Activated CD4-positive, alpha-beta T cell treated with anti-CD3 and anti-CD28 coated beads, Interleukin-2, amount 50 U/mL, for 16 hours (primary cell): ENCODE measurements at places on chromosomes 2 and 18.
A peak's percentile ranks its signal among the peaks of the same experiment; 100 is the strongest.

- DNase-seq: no peak
These were observed 144.1 kb downstream of the SOCS6 start for GRCh38 chr18:70432804-70433400.

DNA sequence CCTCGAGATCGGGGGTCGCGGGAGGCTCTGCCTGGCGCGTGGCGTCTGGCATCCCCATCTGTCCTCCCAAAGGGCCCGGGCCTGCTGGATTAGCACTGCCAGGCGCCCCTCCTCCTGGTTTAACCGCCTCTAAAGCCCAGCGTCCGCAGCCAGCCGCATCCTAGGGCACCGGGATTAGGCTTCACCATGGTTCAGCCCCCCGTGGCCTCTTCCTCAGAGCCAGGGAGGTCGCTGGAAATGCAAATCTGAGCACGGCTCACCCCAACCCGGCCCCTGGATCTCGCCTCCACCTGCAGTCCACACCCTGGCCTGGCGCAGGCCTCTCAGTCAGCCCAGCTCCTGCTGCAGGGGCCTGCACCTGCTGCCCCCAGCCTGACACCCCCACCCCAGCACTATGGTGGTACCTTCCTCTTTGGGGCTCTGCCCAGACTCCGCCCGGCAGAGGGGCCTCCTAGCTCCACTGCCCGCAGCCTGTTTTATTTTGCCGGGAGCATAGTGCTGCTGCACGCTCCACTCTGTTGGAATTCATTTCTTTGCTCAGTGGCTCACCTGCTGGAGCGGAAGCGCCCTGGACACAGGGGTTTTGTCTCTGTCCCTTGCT lies 13.2 kb downstream of the PRELID3A start:
- no peak for DNase-seq

GRCh38 chr18:26293982-26294381 lies 67.7 kb downstream of the TAF4B start:
- no peak for DNase-seq

GRCh38 chr2:37869771-37870170 lies 55.3 kb upstream of the RMDN2 start:
- DNase-seq: no peak

- no peak for DNase-seq
These were observed 52.1 kb downstream of the SPRED2 start for GRCh38 chr2:65380255-65380654.

DNA sequence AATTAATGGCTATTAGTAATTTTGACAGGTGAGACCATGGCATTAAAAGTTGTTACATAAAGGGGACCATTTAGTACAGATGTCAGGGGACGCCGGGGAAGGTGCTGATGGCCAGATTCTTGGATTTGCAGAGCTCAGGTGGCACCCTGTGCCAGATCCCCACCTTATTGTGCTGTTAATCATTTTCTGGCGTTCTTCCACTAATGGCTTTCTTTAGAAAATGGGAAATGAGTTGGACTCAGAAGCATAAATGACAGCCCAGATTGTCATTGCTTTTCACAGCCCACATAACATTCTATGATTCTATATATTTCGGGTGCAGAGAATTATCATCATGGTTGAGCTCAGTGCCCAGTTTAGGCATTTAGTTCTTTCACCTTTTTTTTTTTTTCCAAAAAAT lies 257.2 kb upstream of the TCF4 start:
- no peak for DNase-seq

DNA sequence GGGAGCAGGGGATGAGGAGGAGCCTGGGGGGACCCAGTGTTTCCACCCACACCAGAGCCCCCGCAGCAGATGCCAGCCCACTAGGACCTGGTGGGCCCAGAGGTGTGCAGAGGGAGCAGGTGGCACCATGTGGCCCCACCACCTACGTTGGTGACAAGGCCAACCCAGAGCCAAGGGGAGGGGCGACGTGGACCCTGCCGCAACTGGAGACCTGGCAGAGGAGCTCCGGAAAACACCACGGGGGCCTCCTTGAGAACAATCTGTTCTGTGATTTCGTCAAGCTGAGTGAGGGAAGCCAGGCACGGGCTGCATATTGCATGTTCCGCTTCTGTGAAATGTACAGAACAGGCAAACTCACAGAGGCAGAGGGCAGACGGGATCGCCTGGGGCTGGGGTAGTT lies 49.1 kb upstream of the GPC1 start:
- DNase-seq: no peak

DNA sequence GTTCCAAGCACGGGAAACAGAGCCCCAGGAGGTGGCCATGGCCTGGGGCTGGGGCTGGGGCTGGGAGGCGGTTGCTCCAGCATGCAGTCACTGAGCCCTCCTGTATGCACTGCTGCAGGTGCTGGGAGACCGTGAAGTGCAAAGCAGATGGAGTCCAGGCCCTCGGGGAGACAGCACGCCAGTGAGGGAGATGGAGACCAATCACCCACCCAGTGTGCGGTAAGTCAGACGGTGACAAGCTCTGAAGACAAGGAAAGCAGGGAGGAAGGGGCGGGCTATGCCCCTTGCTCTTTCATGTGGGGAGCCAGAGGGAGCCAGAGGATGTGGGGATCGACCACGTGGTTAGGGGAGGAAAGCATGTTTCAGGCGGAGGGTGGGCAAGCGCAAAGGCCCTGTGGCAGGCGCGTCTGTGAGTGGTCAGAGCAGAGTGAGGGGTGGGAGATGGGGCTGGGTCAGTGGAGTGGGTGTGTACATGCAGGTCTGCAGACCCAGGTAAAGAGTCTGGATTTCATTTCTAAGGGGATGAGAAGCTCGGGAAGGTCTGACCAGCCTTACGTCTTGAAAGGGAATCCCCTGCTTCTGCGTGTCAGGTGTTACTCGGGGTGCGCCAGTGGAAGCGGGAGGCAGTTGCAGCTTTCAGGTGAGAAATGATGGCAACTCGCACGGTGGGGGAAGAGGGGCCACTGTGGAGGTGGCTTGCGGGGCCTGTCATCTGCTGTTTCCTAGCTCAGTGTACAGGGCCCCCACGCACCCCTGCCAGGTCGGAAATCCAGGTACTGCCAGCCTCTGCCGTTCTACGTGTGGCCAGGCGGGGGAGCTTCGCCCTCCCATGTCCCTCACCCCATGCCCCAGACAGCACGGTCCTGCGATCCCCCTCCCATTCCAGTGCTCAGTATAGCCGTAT lies 19.4 kb downstream of the RRM2 start:
- no peak for DNase-seq

DNA sequence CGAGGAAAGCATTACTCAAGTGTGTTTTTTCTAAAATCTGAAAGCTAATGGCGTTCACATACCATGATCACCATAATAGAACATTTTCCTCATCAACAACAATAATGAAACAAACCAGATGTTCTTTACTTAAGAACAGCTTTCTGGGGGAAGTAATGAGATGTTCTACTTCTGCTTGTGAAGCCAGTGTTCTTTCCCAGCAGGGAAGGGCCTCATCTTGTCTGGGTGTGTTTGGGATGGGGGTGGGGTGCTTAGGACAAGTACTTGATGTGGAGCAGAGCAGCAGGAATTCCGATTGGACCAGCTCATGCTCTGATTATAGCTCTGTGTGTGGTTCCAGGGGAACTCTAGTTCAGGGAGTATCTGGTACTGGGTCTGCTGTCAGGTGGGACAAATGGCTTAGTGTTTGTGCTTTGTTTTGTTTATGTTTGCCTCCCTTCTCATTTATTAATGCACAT lies 163.0 kb upstream of the NOSTRIN start:
- no peak for DNase-seq

DNA sequence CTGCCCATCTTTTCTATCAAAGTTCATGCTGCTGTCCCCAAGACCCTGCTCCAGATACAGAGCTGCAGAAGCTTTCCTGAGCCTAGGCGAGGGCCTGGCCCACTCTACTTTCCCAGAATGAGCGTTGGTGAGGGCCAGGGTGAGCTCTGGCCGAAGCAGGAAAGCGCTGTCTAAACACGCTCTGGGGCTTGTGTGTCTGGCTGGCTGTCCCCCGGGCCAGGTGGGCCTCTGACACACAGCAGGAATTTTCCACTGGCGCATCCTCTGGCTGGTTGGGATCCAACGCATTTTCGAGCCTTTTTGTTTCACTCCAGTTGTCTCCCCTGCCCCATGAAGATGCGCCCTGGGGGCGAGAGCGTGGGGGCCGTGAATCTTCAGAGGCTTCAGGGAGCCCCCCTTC lies 17.8 kb upstream of the KCNK3 start:
- no peak for DNase-seq

GRCh38 chr2:45860136-45861121 lies 209.0 kb downstream of the PRKCE start:
- peak; percentile 42 for DNase-seq

GRCh38 chr2:49973917-49974368 lies 819.6 kb upstream of the FSHR start:
- peak; percentile 35 for DNase-seq

DNA sequence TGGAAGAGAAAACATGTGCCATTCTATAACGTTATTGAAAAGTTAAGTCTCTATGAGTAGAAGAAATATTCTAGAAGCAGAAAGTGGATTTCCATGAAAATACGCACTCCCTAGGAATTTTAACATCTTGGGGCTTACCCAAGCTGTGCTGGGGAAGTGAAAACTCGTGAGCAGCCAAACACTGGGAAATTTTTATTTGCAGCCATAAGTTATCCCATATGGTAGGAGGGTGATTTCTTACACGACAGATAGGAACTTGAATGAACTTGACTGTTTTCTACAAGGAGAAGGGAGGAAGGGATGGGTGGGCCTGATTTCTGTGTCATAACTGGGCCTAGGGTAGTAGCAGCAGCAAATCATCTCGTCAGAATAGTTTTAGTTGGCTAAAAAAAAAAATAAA lies 272.6 kb downstream of the ETAA1 start:
- no peak for DNase-seq

DNA sequence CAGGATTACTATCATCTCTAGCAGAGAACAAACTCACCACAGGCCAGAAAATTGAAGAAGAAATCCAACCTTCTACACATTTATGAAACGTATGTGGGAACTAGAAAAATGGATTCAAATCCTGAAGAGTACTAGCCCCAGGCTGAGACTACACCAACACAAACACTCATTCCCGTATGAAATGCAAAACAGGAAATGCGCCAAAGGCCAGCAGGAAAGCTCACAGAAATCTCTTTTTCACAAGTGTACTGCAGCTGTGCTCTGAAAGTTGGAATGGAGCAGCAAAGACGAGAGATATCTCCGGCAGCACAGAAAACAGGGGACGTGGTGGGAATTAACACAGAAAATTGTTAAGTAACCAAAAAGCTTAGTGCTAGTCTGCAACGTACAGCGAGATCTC lies 913.5 kb downstream of the TDRD15 start:
- DNase-seq: no peak

- DNase-seq: no peak
These were observed 105.0 kb downstream of the ACKR3 start for GRCh38 chr2:236674646-236675045.

- DNase-seq: no peak
These were observed 109.7 kb downstream of the TMEM18 start for GRCh38 chr2:567496-567864.

DNA sequence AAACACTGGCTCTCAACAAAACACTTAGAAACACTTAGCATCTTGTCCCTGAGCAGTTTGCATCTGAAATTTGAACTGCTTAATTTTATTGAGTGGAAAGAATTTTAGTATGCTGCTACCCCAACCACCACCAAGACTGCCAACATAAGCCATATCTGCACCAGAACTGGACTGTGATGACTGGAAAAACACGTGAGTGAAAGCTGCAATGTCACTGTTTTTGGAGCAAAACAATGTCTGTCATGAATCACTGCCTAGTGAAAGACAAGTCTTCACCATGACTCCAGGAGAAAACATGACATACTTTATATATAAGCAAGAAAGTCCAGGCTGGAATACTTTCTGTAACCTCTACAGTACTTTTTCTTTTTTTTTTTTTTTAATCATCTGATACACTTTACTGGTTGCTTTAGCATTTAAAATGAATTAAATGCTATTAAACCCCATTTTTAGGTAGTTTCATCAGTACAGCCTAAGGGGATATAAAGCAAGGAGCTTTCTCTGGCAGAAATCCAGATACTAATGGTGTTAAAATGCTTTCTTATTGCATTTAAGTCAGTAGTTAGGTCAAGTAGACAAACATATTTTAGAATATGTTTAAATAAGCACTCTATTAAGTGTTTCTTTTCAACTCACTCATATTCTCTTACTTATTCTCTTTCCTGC lies 2129.4 kb upstream of the PIK3C3 start:
- DNase-seq: no peak

DNA sequence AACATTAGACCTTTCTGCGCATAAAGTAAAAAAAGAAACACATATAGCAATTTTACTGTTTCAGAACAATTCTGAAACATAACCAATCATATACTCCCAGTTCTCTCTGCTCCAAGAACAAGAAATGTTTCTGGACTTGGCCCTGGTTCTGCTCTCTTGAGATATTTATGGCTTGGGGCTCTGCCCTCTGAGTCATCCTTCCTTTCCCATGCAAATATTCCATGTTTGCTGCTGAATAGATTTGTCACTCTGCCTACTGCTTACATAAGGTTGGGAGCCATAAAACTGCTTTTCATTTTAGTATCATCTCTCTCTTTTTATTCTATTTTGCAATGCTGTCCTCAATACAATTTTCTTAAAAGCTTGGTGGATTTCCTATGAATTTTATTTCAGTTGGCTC lies 499.6 kb upstream of the ACVR2A start:
- DNase-seq: no peak

DNA sequence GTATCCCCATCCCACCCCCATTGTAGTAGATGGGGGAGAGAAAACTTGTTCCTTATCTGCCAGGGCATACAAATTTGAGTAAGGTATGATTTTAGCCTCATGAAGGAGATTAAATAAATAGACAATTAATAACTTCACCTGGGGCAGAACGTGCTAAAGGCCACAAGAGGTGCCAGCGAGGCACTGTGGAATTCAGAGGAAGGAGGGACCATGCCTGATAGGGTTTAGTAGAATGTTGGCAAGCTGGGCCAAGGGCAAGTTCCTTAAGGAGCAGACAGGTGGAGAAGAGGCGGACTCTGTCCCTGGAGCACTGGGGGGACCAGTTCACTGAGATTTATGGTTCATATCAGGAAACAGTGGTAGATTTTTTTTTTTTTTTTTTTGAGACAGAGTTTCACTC lies 22.5 kb downstream of the STAMBP start:
- DNase-seq: no peak

DNA sequence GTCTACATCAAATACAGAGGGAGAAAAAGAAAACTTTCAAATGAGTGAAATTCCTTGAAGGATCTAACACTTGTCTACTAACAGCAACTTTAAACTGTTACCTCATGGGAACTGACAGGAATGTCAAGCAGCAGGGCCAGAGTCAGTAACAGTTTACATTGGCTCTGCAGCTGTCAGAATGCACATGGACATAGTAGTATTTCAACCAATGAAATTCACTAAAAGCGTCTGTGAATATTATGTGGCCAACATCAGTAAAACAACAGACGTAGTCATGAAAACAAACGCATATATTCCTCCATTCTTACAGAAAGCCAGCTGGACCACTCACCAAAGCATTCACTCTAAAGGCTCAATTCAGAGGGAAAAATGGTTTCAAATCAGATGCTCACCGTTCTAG lies 79.3 kb upstream of the RNU4ATAC start:
- DNase-seq: no peak
